Astrocyte of the spinal cord (primary cell): ENCODE measurements at places on chromosomes 2 and 18.

DNA sequence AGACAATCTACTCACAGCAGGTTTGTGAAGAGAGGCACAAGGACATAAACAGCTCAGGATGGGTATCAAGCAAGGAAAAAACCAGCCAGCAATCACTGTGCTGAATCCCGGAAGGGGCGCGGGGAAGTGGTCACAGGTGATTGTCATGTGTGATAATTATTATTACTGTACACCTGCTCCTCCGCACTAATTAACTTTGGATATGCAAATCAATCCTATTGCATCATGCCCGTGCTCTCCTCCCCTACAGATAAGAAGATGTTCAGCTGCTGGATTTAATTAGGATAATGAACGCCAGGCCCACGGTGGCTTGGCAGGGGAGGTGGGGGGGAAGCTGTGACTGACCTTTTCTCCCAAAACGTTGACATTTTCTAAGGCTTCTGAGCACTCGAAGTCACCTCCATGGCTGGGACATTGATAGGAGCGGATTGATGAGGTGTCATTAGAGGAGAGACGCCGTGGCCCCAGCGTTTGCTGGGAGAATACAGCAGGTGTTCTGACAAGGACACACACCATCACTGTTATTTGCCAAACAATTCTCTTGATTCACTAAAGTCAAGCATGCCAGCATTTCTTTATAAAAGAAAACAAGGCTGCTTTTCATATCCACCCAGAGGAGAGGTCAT lies 160.3 kb upstream of the VRK2 start:
- no peak for DNase-seq

DNA sequence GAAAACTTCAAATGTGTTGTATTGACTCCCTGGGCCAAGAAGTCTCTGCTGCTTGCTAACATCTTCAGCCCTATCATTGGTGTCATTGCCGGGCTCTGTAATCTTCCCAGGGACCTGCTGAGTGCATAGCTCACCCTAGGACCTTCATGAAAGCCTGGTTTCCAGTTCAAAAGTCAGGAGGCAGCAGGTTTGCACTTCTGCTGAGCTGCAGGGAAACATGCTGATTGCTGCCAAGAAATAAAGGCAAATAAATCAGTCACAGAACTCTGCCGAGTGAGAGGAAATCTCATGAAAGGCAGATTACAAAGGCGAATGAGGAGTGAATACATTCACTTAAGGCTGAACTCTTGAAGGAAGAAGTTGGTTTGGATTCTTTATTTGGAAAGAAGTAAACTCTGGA lies 1947.6 kb upstream of the CELF4 start:
- no peak for DNase-seq

- DNase-seq = no peak
These were observed 106.9 kb upstream of the OTOS start for GRCh38 chr2:240247241-240247867.

DNA sequence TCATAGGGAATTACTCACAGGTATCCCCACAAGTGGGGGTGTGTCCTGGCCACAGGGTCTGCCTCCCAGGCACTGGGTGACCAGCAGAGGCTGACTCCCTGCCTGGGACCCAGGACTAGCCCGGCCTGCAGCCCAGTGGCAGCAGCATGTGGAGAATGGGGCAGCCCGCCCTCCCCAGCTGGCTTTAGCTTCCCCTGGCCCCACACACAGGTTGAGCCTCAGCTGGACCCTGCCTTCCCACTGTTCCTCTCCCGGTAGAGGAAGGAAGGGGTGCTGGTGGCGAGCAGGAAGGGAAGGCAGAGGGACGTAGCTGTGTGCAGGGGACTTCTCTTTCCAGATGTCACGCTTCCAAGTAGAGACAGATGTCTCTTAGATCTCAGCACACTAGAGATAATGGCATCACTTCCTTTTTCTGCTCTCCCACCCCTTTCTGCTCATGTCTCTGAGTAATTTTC lies 51.4 kb downstream of the EMILIN2 start:
- peak; percentile 54 for DNase-seq

- peak; percentile 43 for DNase-seq
These were observed 883 bp downstream of the SMCHD1 start for GRCh38 chr18:2656237-2656980.

- no peak for DNase-seq
These were observed 1018.8 kb upstream of the FANCL start for GRCh38 chr2:59259913-59260312.

- DNase-seq = no peak
These were observed 128.7 kb downstream of the NCKAP5 start for GRCh38 chr2:133439565-133439920.

- DNase-seq = peak; percentile 89
These were observed 29.6 kb downstream of the TCF7L1 start for GRCh38 chr2:85162746-85163301.

DNA sequence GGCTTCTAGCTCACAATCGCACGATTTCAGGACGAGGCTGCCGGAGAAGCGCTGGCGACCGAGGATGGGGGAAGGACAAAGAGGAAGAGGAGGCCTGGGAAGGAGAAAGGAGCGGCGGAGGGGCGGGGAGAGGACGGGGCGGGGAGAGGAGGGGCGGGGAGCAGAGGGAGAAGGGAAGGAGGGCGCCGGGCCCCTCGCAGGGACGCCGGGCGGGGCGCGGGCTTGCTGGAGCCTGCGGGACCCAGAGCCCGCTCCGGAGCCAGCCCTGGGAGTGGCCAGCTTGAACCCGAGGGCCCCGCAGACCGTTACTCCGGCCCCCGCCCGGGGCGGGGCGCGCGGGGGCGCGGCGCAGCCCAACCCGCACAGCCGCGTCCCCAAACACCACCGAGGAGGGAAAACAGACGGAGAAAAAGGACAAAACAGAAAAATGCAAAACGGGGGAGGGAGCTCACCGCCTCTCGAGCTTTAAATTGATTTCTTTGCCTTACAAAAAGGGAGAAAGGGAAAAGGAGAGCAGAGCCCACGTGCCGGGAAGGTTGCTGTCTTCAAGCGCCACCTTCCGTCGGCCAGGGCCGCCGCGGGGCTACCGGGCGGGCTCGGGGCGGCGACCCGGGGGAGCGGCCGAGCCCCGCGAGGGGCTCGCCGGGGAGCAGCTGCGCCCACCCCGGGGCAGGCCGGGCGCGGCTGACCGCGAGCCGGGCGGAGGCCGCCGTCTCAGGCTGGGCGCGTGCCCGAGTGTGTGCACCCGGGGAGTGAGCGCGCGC lies 781 bp upstream of the SOX11 start:
- peak; percentile 81 for DNase-seq

- peak; percentile 84 for DNase-seq
These were observed 9.1 kb upstream of the B3GNT7 start for GRCh38 chr2:231386446-231386845.

DNA sequence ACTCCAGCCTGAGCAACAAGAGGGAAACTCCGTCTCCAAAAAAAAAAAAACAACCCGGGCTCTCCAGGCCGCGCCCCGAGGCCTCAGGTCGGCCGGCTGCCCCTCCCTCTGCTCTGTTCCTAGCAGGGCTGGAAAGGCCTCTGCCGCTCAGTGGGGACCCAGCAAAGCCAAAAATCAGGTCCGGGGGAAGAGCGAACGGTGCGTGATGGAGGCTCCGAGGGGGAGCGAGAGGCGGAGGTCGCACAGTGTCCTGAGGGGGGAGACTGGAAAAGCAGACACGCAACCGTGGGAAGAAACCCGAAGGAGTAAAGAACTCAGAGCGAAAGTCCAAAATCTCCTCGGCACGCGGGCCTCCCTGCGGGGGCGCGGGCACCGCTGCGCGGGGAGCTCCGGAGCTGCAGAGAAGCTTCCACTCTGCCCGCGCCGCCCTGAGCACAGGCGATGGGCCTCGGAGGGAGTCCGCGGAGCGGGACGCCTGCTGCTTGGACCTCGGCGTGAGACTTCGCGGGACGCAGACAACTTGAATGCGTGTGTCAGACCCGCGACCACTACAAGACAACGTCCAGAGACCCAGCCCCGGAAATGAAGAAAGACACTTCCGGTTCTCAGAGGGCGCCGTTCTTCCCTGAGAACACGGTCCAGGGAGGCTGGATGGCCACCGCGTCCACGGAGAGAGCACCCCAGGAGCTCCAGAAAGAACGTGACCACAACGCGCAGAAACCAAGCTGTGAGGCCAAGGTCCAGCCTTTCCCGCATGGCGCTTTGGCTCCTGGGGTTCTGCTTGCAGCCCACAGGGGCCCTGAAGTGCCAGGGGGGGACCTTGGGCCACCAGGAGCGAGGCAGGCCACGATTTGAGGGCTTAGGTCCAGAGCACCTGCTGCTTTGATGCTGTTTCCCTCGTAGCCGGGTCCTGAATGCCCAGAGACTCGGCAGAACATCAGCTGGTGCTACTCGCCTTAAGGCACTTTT lies 219.8 kb downstream of the DPP10 start:
- no peak for DNase-seq

DNA sequence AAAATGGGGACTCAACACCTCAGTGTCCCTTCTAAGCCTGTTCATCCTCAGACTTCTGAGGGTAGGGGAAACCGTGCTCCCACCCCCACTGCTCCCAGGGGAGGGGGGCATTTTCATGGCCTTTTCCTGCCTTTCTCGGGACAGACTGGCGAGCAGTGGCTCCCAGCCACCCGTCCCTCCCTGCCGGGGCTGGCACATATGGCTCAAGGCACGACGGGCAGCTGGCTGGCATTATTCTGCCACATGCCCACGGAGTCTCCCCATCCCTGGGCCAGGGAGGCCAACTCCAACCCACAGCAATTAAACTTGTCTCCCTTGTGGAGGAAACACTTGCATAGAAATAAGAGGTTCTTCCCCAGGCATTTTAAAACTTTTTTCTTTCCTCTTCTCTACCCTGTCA lies 148.5 kb upstream of the CBLN2 start:
- no peak for DNase-seq

GRCh38 chr2:76274676-76275075 lies 564.0 kb upstream of the GCFC2 start:
- DNase-seq = no peak

DNA sequence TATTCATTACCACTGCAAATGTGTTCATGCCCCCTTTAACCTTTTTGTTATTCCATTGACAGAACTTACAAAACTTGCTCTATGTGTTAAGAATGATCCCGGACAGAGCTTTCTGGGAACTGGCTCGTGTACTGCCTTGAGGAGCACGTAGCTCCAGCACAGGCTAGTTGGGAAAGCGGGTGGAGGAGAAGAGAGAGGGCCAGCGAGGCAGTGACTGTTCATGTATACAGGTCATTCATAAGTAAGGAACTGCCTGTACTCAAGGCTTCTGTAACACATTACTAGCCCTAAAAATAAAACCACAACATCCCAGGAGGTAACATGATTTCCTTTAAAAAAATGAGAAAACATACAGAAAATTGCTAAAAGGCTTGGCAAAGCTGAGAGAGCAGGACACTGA lies 109.0 kb downstream of the STK39 start:
- DNase-seq = peak; percentile 69

- no peak for DNase-seq
These were observed 107.8 kb upstream of the ST3GAL5 start for GRCh38 chr2:85996591-85996990.

DNA sequence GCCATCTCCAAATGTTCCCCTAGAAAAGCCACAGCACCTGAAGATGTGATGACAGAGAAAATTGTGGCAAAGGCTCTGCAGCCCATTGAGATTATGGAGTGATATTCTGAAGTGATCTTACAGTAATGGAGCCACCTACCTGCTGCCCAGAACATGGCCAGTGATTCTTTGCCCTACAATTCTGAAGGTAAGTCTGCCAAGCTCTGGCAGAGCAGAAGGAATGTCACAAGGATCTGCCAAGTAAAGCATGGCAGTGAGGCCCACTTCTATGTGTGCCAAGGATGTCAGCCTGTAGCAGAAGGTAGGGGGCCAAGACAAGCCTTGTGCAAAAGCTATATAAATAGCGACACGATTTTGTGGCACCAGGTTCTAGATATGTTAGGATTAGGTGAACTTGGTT lies 155.1 kb downstream of the RND3 start:
- no peak for DNase-seq

GRCh38 chr2:238574490-238575271 lies 148.0 kb downstream of the ASB1 start:
- no peak for DNase-seq

GRCh38 chr2:30110773-30111172 lies 36.0 kb upstream of the YPEL5 start:
- DNase-seq = no peak

DNA sequence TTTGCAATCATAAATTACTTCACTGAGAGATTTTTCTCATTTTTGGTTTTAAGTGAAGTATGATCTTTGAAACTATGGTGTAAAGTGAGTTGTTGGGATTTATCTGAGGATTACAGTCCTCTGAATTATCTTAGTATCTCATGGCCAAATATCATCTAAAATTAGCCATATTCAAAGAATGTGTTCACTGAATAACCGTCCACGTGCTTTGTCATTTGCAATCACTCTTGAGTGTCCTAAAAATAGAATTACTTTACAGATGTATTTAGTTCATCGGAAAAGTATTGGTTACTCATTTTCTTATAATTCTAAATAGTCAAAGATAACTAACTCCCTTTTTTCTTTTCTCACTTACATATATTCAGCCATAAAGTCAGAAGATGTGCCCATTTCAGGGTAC lies 141.2 kb downstream of the RTN4 start:
- no peak for DNase-seq

DNA sequence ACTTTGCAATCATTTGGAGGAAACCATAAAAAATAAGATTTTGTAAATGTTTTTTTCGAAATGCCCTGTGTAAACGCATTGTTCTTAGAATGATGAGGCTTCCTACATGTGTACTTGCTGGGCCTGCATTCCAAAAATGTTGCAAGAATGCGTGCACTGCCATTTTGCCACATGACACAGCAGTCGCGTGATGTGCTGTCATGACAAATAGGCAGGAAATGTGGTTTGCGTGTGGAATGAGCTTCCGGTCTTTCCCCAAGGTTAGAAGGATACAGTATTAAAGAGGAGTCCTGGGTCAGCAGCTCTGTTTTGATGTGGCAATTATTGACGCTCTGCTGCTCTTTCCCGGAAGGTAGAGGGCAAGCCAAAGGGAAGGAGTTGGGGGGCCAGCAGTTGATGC lies 18.1 kb upstream of the SERPINB2 start:
- peak; percentile 12 for DNase-seq

GRCh38 chr18:55790296-55790695 lies 202.3 kb upstream of the TCF4 start:
- peak; percentile 88 for DNase-seq

DNA sequence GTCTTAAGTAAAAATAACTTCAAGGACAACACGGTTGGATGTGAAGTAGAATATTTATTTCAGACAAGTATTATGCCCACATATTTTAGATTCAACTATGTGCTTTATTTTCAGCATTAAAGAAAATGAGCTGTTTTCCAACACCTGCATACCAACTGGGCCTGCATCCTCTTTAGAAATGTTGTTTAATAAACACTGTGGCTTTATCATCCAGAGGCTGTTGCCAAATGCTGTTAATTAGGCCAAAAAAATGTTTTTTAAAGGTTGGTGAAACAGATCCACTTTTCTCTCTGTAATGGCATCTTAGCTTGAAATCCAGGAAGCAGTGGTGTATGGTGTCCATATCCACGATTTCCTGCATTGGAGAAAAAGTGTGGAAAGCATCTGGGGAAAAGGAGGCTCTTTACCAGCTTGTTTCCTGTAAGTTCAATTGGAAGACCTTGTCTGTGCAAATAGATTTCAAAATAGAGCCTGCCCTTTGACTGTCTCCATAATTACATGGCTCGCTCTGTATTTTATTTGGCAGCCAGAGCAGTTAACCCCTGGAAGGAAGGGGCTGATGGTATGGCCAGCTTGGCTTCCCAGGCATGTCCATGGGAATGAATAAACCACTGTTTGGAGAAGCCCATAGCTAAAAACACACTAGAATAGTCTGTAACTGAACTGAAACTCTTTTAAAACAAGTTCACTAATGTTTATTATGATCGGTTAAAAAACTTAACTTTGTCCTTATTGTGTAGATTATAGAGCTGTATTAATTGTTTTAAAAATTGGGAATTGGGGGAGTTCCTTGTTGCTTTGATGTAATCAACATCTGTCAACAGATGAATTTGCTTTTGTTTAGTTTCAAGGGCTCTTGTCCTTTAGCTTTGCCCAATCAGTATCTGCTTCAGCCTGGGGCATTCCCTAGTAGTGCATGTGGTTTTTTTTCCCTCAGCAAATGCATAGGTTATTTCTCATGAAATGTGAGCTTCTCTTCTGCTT lies 33.0 kb upstream of the DLX1 start:
- DNase-seq = peak; percentile 26
